ENCODE measurements at places on chromosomes 11 and 22.

DNA sequence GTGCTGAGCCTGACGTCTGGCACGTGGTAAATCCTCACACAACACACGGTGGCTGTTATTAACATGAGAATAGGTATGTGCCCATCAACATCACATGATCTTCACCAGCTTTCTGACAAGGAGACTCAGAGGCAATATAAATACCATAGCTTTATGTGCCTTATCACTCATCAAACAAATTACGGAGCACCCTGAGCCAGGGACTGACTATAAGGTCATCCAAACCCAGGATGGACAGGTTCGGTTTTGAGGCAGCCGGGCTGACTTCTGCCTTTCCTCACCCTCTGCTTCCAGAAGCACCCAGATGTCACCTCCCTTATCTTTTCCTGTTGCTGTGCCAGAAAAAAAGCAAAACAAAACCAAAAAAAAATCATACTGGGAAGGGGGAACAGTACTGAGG lies 5.7 kb upstream of the PLAAT3 start:
- no peak for DNase-seq

GRCh38 chr11:111836721-111837120 lies 34.7 kb downstream of the ALG9 start:
- DNase-seq: no peak

DNA sequence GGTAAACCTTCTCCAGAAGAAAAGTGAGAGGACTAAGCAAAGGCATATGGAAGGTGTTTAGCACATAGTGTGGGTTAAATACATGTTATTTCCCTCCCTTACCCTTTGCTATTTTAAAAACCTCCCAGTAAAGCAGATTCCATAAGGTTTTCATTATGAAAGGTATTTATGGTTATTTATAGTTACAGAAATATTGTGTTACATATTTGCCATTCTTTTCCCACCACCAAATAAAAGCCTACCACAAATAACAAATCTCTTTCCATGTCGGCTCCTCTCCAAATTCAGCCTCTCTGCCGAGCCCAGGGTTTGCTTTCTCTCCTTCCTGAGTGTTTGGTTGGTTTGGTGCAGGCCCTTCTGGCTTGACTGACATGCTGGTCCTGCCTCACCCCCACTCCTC lies 64.4 kb downstream of the INSC start:
- DNase-seq: no peak

DNA sequence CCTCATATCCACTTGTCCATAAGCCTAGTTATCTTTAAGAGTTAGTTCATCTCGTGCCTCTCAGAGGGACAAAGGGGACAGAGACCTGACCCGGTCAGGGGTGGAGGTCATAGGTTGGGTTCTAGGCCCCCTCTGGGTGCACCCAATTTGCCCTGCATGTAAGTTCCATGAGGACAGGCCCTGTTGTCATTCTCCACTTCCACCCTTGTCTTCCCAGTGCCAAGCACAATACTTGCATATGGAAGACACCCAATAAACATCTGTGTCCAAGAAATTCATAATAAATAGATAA lies 1.3 kb upstream of the YIF1A start:
- DNase-seq: no peak

GRCh38 chr22:49004484-49005399 lies 822.9 kb downstream of the BRD1 start:
- no peak for DNase-seq

DNA sequence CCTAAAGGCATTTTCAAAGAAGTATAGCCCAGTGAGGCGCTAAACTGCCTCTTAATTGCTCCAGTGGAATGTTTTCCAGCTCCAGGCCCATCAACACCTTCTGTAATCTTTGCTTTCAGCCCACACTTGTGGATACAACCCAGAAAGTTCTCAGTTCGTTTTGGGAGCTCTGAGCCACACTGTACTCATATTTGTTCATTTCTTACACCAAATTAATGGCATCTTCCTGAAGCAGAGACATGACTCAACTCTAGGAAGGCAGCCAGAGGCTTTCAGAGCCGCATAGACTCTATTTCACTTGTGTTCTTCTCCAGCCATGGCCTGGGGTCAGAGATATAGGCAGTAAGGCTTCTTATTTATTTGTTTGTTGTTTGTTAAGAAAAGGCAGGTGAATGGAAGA lies 175.5 kb upstream of the NCAM1 start:
- no peak for DNase-seq

GRCh38 chr11:69059985-69060384 lies 11.3 kb downstream of the TPCN2 start:
- no peak for DNase-seq

- no peak for DNase-seq
Observed at GRCh38 chr22:43277987-43278601, 65.1 kb downstream of the SCUBE1 start.

GRCh38 chr11:127993788-127994187 lies 593.6 kb downstream of the ETS1 start:
- DNase-seq: peak; percentile 1

DNA sequence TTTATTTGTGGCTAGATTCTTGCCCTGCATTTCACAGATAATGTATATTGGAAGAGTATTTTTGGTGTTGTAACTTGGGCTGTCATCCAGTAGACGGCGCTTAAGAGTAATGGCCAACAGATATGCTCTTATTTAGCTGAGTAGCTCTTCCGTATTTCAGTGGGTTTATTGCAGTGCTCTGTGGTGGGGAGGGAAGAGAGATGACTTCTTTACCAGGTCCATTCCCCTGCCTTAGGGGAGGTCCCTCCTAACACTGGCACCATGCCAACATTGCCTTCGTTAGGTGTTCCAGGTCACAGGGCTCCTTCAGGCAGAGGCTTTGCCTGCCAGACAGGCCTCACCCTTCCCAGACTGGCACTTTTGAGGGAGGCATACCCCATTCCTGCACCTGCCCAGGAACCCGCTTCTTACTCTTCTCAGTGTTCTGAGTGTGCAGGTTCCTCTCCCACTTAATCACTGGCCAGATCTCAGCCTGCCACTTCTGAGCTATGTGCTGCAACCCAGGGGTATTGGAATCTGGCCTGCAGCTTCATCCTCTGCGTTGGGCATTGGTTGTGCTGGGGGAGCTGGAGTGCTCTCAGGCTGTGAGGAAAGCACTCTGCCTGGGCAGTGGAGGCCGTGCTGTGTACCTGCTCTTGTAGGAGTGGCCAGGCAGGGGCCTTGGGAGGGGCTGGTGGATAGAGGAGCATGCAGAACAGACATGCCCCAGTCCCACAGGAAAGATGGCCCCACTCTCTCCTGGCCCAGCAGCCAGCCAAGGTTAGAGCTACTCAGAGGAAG lies 29.4 kb upstream of the SLN start:
- no peak for DNase-seq

DNA sequence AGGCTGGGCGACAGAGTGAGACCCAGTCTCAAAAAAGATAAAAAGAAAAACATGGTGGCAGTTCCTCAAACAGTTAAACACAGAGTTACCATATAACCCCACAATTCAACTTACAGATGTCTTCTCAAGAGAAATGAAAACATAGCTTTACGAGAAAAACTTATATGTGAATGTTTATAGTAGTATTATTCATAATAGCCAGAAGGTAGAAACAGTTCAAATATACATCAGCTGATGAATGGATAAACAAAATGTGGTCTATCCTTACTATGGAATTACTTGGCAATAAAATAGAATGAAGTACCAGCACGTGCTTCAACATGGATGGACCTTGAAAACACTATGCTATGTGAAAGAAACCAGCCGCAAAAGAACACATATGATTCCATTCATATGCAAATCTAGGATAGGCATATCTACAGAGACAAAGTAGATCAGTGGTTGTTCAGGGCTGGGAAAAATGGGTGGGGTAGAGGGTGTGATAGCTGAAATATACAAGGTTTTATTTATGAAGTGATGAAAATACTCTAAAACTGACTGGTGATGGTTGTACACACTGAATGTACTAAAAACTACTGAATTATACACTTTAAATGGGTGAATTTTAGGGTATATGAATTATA lies 12.4 kb downstream of the NF2 start:
- DNase-seq: no peak

DNA sequence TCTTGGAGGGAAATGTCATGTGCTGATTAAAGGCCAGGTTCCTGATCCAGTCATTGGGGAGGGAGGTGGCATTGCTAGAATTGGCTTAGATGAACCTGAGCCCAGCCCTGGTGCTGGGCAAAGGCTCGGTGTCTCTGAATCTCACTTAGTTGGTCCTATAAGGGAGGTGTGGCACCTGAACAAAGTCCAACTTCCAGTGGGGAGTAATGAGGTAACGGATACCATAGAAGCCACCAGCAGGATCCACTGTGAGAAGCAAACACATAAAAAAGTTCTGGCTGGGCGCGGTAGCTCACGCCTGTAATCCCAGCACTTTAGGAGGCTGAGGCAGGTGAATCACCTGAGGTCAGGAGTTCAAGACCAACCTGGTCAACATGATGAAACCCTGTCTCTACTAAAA lies 26.6 kb downstream of the PRDM11 start:
- no peak for DNase-seq

GRCh38 chr11:28529540-28530410 lies 421.6 kb downstream of the METTL15 start:
- no peak for DNase-seq

DNA sequence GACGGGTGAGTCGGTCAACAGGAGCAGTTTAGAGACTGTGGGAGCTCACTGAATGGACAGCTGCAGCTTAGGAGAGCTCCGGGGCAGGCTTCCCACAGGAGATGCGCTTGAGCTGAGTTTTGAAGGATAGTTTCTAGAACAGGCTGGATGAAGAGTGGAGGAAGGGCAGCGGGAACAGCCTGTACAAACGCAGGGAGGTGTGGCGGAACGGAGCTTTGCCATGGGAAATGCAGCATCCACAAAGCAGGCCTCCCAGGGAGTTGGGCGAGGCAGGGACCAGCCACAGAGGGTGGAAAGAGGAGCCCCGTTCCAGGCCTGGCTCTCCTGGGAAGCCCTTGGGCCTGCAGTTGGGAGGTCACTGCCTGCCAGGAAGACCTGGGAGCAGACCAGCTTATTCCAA lies 26.8 kb upstream of the TEF start:
- DNase-seq: no peak

DNA sequence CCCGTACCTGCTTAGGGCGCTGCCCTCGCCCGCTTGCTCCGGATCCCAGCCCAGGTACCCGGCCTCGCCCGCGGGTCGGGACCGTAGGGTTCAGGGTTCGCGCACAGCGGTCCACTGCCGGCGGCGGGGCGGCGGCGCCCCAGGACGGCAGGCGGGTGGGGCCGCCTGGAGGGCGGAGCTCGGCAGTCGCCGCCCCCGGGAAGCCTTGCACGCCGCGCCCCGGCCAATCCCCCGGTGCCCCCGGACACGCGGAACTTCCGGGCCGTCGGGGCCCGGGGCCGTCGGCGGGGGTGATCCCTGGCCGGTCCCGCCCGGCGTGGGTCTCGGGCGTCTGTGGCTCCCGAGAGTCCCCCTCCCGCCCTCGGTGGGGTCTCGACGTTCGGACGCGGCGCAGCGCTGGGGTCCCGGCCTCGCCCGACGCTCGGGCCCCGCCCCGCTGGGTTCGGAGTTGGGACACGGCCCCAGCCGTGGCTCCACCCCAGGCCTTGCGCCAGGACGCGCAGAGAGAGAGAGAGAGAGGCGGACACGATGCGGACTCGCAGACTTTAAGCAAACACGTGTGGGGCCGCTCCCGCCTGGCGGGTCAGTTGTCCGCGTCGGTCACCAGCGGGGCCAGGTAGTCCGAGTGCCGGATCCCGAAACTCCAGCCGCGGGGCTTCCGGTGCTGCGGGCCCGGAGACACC lies at the start of gene TYMP:
Gene TYMP, minus strand, starts transcription at position 116 of the 683 bp plus-strand sequence. CDS start 303 bp downstream, outside the sequence.
- DNase-seq: peak; percentile 81

DNA sequence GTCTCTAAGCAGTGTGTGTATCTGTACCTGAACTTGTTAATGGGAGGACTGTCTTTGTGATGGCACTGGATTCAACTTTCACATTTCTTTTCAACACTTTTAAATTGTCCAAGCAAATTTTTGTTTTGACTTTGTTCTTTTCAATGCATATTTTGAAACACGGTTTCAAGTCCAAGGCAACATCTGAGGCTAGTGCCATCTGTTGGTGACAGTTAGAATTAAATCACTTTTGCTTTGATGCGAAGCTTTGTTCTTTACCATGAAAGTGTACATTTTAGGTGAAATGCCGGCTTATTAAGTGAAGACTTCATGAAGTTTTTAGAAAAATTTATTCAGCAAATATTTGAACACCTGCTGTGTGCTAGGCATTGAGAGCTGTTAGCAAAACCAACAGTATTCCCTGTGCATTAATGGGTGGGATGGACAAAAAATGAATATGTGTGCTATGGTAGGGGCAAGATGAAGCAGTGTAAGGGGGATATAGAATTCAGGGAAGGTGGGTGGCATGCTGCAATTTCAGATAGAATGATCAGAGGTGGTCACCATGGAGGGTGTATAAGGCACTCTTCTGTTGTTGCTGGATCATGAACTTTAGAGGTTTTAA lies 70.2 kb downstream of the DDX10 start:
- no peak for DNase-seq

DNA sequence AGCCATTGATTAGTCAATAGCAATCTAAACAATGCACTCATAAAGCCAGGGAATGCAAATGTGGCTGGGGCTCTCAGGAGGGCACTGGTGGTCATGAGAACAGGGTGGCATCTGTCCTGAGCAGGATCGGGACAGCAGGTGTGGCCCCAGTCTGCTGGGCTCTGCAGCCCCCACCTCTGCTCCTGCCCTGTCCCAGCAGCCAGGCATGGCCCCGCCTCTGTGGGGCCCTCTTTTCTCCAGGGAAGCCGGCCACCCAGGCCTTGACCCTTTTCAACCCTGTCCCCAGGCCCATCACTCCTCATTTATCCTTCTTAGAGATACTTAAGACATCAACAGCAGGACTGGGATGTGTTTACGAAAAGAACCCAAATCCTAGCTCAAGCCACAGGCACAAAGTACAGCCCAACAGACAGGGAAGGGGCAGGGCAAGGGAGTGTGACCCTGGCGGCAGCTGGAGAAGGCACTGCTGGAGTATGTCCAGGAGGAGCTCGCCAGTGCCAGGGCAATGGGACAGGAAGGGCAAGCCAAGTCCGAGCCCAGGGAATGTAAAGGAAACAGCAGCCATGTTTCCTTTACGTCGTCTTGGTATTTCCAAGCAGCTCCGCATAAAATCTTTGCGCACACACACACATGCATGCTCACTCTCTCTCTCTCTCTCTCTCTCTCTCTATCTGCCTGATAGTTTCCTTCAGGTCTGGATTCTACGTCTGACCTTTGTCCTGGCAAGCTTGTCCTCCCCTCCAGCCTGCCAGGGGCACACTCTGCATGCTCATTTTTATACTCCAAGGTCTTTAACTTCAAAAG lies 59.9 kb downstream of the DGCR2 start:
- DNase-seq: no peak

DNA sequence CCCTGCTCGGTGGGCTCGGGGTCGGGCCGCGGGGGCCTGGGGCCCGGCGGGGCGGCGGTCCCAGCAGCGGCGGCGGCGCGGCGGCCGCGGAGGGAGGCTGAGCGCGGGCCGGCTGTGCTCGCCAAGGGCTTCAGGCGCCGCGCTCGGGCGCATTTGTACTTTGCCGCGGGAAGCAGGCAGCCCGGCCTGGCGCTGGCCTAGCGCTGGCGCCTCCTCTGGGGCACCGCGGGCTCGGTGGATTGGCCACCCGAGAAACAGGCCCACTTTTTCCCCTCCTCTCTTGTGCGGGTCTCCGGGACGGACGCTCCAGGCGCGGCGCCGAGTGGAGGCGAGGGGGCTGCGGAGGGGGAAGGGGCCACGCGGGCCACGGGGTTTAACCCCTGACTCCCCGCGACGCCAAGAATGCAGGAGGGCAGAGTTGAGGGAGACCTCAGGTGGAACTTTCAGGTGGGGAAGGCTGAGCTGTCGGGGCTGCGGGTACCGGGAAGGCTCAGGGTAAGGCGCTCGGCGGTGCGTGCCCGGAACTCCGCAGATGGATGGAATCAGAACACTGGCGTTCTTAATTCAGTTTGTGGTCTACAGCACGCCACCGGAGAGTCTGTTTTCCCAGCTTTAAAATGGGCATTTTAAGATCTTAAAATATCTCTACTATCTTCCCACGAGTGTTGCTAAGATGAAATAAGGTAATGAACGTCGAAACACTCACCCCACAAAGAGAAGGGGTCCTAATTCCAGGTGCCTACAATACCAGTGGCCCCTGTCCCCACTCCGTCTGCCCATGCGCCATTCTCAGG lies at the start of gene CHRDL2:
Gene CHRDL2, minus strand, starts transcription at position 126 of the 794 bp plus-strand sequence. CDS start 538 bp downstream, outside the sequence.
- DNase-seq: peak; percentile 16

All from stimulated activated CD4-positive, alpha-beta T cell treated with anti-CD3 and anti-CD28 coated beads, Interleukin-2, amount 100 ng/mL, for 24 hours (primary cell).